ENCODE measurements at places on chromosomes 7 and 10.

DNA sequence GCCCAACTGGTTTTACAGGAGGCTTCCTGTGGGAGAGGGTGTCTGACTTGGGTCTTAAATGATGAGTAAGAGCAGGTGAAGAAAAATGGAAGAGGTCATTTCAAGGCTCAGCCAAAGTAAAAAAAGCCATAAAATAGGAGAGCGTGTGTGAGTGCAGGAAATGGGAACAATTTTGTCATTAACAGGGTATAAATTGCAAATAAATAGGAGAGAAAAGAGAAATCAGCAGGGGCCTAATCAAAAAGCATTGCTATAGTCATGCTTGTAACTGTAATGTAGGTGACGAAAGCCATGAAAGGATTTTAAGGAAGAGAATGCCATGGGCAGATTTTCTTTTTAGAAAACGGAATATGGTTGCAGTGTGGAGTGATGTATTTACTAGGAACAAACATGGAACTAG lies 15.7 kb upstream of the SEMA3A start:
- H3K27ac ChIP-seq: no peak overlapping the region
- no peak for DNase-seq
- no peaks in the 10 kb centered on the region for H3K36me3 ChIP-seq
- H3K27me3 ChIP-seq: no peaks in the 10 kb centered on the region

DNA sequence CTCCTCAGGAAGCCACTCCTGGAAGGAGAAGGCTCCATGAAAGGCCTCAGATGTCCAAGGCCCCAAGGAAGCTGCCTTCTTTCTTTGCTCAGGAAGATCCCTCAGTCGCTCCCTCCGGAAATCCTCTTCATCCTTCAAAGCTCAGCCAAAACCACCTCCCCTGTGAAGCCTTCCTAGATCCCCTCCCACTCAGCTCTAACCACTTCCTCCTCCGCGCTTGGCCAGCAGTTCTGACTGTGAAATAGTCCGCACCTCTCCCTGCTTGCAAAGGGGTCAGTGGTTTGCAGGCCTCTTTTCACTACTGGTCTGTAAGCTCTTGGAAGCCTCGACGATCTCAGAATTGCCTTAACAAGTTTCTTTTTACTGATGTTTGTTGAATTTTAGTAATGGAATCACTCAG lies 23.9 kb downstream of the PYROXD2 start:
- no peak for DNase-seq
- H3K4me1 ChIP-seq: peaks cover 11% of the 10 kb centered on the region
- no peak overlapping the region for H3K4me3 ChIP-seq
- no peaks in the 10 kb centered on the region for H3K27me3 ChIP-seq
- peaks cover 30% of the 10 kb centered on the region for H3K36me3 ChIP-seq

DNA sequence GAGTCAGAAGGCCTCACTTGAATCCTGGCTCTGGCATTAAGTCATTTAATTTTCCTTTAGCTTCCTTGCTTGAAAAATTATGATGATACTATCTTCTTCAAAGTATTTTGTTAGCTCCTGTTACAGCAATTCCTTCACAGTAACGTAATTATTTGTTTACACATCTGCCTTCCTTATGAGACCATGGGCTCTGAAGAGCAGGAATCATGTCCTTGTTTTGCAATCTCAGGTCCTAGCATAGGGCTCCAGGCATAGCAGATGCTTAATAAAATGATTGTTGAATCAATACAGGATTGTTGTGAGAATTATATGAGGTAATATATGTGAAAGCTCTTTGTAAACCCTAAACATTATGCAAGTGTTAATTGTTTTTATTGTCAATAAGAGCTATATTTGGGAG lies 25.5 kb downstream of the KLHDC10 start:
- H3K4me1 ChIP-seq: peaks cover 5% of the 10 kb centered on the region
- no peak overlapping the region for H3K27ac ChIP-seq
- no peak overlapping the region for H3K4me3 ChIP-seq
- H3K36me3 ChIP-seq: no peaks in the 10 kb centered on the region
- no peak for DNase-seq

DNA sequence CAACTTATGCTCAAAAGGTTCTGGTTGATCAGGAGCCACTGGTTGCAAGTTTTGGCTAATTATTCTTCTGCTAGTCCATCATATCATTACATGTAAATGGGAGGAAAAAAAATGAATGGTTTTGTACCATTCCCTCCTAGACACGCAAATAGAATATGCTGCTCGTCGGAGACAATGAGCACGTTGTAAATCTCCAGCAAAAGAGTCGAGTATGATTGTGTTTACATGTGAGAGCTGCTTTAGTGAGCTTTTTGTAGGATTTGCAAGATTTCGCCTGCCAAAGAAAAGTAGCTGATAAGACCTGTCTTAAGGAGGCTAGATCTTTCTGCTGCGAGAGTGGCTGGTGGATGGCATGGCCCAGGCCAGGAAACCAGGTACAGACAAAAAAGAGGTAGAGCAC lies 109.0 kb downstream of the ZMYND11 start:
- peaks cover 85% of the 10 kb centered on the region for H3K36me3 ChIP-seq
- no peak overlapping the region for H3K27ac ChIP-seq
- no peaks in the 10 kb centered on the region for H3K27me3 ChIP-seq
- no peaks in the 10 kb centered on the region for H3K4me1 ChIP-seq

DNA sequence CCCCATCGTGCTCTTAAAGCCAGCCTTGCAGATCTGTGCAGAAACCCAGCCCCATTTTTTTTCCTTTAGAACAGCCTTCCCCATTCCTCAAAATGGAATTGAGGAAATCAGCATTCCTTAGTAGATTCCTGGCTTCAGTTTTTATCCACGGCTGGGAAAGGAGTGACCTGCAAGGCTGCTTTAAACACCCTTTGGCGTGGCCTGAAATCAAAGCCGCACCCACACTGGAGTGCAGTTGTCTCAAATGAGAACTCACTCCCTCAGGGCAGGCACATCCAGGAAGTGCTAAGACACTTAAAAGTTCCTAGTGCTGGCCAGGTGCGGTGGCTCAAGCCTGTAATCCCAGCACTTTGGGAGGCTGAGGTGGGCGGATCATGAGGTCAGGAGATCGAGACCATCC lies 34.8 kb downstream of the HTR5A start:
- H3K27ac ChIP-seq: no peak overlapping the region
- H3K4me1 ChIP-seq: no peaks in the 10 kb centered on the region
- H3K27me3 ChIP-seq: peaks cover 36% of the 10 kb centered on the region
- DNase-seq: no peak

DNA sequence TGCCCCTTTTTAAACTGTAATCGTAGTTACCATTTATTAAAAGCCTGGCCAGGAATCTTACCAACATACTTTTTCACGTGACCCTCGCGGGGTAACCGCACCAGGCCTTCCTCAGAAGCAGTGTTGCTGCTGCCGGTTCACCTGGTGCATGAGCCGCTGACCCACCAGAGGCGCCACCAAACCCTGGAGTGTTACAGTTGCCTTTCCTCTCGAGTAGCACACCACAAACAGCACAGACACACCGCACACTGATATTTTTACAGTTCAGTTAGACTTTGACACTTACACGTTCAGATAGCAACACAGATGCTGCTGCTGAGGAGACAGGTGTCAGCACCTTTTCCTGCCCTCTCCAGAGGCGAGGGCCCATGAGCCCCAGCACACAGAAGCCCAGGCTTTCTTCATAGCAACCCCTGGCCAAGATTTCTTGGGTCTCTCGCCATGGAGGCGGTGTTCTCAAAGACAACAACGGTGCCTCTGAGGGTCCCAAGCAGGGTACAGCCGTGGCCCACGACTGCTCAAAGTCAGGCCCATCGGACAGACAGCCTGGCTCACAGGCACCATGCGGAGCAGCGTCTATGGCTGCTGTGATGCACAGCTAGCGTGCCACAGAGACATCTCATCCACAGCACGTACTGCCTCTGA lies 123.1 kb downstream of the DIP2C start:
- peaks cover under 1% of the 10 kb centered on the region for H3K4me1 ChIP-seq
- no peak overlapping the region for H3K27ac ChIP-seq
- no peaks in the 10 kb centered on the region for H3K36me3 ChIP-seq
- no peak overlapping the region for H3K4me3 ChIP-seq

DNA sequence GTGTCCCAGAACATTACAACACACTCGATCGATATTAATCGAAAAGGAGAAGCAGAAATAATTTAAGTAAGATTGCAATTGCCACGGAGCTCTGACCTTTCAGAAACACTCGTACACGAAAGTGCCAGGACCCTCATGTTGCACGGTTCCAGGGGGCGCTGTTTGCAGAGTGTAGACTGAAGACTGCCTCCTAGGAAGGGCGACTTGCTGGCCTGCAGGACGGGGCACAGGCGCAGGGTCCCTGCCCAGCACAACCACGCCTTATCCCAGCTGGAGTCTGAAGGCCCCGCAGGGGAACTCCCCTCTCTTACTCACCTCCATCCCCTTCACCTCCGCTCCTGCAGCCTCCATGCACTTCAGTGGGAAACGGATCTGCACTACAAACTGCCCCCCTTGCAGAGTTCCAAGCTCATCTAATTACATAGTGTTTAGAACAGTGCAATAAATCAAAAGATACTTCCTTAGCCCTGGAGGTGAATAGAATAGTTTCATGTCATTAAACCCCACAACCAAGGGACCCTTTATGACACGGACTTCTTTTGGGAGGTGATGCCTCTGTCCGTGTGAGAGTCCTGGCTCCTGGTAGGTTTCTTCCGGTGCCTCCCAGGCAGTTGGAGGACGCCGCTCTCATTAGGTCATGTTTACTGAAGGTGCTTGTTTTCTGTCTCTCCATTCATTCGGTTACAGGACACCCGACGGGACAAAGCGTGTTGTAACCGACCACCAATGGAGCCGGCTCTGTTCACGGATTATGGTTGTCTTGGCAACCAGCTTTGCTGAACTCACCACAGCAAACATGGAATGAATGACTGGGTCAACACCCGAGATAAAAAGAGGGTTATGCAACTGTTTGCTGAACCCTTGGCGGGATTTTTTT lies 262.2 kb downstream of the BAMBI start:
- no peaks in the 10 kb centered on the region for H3K36me3 ChIP-seq
- DNase-seq: peak; percentile 34
- no peaks in the 10 kb centered on the region for H3K27me3 ChIP-seq
- no peak overlapping the region for H3K4me3 ChIP-seq
- no peak overlapping the region for H3K27ac ChIP-seq

GRCh38 chr7:40802497-40802896 lies 667.7 kb downstream of the SUGCT start:
- no peak overlapping the region for H3K27ac ChIP-seq
- no peaks in the 10 kb centered on the region for H3K4me1 ChIP-seq
- no peak overlapping the region for H3K4me3 ChIP-seq

DNA sequence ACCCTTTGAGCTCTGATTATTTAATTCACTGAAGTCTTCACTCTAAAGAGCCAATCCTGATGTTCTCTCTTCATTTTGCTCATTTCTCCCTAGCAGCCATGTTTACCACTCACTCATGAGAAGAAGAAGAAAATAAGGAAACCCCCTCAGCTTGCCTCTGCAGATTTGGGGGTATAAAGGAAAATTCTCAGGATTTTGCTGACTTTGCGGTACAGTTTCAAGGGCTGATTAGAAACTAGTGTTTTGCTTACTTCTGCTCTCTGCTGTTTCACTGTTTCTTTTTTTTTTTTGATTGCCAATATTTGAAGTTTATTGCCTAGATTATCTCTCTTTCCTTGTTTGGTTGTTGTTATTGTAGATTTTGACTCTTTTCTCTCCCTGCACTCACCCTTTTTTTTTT lies 23.4 kb downstream of the PCBD1 start:
- H3K27ac ChIP-seq: no peak overlapping the region
- no peak overlapping the region for H3K4me3 ChIP-seq
- DNase-seq: no peak
- no peaks in the 10 kb centered on the region for H3K4me1 ChIP-seq
- H3K36me3 ChIP-seq: peaks cover 45% of the 10 kb centered on the region

- H3K4me1 ChIP-seq: peaks cover 9% of the 10 kb centered on the region
- no peaks in the 10 kb centered on the region for H3K27me3 ChIP-seq
- no peaks in the 10 kb centered on the region for H3K36me3 ChIP-seq
- no peak overlapping the region for H3K4me3 ChIP-seq
Observed at GRCh38 chr10:67775279-67775678, 62.7 kb downstream of the DNAJC12 start.

DNA sequence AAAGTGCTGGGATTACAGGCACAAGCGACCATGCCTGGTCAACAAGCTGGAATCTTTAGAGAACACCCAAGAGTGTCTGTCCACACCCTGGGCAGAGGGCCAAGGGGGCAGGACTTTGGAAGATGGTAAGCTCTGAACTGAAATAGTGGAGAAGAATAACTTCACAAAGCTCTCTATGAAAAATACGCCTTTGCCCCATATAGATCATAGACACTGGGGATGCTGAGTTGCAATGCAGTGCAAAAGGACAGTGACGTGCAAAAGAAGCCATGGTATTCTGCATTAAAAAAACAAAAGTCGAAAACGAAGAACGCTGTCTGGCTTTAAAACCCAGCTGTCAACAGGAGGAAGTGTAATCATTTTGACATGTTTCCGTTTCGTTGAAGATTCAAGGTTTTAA lies 353.6 kb downstream of the CALN1 start:
- no peaks in the 10 kb centered on the region for H3K36me3 ChIP-seq
- no peaks in the 10 kb centered on the region for H3K27me3 ChIP-seq
- no peaks in the 10 kb centered on the region for H3K4me1 ChIP-seq
- H3K4me3 ChIP-seq: no peak overlapping the region
- no peak overlapping the region for H3K27ac ChIP-seq

- no peaks in the 10 kb centered on the region for H3K27me3 ChIP-seq
- H3K4me3 ChIP-seq: no peak overlapping the region
- H3K36me3 ChIP-seq: no peaks in the 10 kb centered on the region
- DNase-seq: no peak
Observed at GRCh38 chr10:31004611-31005193, 27.0 kb downstream of the ZNF438 start.

DNA sequence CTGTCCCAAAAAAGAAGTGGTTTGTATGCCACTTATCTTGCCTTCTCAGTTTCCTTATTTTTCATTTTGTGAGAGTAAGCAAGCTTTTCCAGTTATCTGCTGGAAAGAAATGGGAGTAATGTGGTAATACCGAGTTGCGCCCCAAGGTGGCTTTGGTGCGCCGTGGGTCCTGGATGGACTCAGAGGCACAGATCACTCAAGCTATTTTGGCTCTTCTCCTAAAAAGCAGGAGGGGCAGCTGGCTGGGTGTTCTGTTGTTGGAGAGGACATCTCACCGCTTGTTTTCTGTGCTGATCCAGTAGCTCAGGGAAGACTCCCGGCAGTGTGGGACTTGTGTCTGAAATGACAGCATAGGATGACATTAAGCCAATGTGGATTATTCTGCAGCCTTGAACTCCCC lies 16.4 kb downstream of the PRKRIP1 start:
- H3K27me3 ChIP-seq: no peaks in the 10 kb centered on the region
- no peak overlapping the region for H3K27ac ChIP-seq
- peaks cover 100% of the 10 kb centered on the region for H3K36me3 ChIP-seq
- DNase-seq: peak; percentile 37
- H3K4me1 ChIP-seq: peaks cover 15% of the 10 kb centered on the region
- no peak overlapping the region for H3K4me3 ChIP-seq

- H3K4me3 ChIP-seq: no peak overlapping the region
- no peaks in the 10 kb centered on the region for H3K27me3 ChIP-seq
- peak overlapping the region; percentile 58 for H3K27ac ChIP-seq
- H3K4me1 ChIP-seq: peaks cover 51% of the 10 kb centered on the region
- peaks cover 4% of the 10 kb centered on the region for H3K36me3 ChIP-seq
- peak; percentile 75 for DNase-seq
Observed at GRCh38 chr7:135160098-135160857, 10.2 kb downstream of the CYREN start.

- peaks cover 9% of the 10 kb centered on the region for H3K4me1 ChIP-seq
- no peak overlapping the region for H3K27ac ChIP-seq
- no peak for DNase-seq
- no peaks in the 10 kb centered on the region for H3K27me3 ChIP-seq
Observed at GRCh38 chr10:92761571-92761970, 71.8 kb downstream of the HHEX start.

Data from stomach (tissue), 19 donors.